ENCODE measurements at places on chromosomes 5 and 9.

DNA sequence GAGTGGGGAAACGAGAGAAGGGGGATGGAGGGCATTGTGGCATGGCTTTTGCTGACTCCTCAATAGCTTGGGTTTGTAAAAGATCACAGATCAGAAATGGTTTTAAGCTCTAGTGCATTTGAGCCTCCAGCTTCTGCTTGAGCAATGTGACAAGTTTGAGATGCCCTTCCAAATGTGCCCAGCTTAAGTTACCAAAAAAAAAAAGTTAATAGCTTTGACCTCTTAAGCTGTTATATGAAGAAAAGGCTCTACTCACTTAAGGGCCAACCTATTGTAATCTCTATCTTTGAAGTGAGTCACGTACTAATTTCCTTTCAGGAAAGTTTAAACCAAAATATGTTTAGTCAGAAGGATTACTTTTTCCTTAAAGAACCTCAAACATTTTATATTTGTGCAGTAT lies 428.8 kb upstream of the ACTBL2 start:
- no peak for DNase-seq

- no peak for DNase-seq
These were observed 12.1 kb downstream of the PRRC2B start for GRCh38 chr9:131405858-131406537.

DNA sequence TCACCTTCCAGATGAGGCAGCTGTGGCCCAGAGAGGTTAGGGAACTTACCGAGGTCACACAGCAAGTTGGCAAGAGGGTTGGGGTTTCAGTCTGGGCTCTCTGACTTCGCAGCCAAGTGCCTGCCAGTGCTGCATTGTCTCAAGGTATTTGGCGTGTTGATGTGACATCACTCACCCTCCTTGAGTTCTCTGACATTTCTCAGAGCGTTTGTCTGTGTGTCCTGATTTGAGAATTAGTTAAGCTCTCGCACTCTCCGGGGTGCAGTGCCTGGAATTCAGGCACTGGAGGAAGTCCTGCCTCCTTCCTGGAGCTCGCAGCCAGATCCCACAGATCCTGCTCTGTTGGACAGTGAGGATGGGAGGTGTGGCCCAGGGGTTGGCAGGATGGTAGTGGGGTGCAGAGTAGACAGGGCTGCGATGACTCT lies 25.7 kb downstream of the WWC1 start:
- DNase-seq = no peak

- DNase-seq = no peak
These were observed 720 bp downstream of the NUDT12 start for GRCh38 chr5:103561685-103562452.

DNA sequence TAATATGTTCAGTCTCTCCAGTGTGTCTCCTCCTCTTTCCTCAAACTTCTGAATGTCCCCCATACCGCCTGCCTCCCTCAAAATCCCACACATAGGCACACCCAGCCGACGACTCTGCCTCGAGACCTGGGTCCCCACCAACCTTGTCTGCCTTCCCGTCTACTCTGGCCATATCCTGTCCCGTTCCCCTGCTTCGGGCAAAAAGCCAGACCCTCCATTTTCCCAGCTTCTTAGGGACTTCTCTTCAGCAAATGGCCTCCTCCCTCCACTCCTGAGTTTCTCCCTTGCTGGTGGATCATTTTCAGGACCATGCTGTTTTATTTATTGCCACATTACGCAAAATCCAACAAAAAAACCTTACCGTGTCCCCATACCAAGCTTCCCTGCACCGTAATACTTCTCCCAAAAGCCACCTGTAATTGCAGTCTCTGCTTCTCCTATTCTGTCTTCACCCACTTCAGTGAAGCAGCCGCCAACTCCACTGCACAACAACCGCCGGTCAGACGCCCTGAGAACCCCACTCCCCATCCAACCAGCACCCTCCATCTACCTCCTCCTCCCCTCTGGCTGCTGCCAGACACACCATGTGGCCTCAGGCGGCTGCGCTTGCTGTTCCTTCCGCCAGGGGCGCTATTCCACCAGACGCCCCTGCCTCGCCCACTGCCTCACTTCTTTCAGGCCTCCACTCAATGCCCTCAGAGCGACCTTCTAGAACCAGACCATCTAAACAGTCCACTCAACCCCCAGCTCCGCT lies 117.0 kb downstream of the TRPM6 start:
- peak; percentile 12 for DNase-seq

DNA sequence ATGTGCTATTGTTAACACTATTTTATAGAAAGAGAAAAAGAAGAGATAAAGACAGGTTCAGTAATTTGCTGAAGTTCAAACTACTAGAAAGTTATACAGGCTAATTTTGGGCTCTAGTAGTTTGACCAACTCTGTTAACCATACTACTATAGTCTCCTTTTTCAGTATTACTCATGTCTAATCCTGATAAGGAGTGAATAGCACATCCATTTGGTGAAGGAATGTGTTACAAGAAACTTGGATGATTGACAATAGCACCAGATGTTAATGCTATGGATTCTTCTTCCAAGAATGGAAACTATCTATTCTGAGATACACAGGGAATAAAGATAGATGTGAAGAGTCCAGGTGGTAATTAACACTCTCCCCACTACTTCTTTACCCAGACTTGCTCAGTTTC lies 677.3 kb downstream of the PRELID2 start:
- peak; percentile 63 for DNase-seq

DNA sequence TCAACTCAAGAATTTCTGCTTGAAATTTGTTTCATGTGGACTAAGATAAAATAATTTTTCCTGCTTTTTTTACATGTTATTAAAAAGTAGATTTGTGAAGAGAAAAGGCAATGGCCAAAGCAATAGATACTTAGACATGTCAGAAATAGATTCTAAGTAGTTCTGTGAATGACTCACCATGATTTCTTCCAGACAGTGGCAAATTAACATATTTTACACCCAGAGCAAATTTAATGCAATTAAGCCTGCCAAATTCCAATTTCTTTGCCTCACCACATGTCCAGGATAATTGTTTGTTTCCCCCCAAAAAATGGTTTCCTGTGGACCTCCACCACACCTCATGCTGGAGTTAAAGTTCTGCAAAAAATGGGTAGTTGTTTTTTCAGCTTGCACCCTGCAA lies 651.4 kb downstream of the CETN3 start:
- DNase-seq = no peak

GRCh38 chr5:56257010-56257409 lies 23.9 kb upstream of the ANKRD55 start:
- no peak for DNase-seq

DNA sequence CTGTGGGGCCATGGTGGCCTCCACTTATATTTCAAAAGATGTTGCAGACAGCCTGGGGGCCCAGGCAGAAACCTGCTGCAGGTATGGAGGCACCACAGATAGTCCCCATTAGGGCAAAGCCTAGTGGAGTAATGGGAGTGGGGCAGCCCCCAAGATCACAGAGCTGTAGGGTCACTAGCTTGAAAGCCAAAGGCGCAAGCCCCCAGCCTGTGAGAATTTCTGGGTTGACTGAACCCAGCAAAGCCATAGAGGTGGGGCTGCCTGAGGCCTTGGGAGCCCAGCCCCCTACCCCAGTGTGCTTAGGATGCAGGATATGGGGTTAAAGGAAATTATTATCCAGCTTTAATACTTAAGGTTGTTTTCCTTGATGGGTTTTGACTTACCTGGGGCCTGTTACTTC lies 165.3 kb upstream of the FBN2 start:
- no peak for DNase-seq

DNA sequence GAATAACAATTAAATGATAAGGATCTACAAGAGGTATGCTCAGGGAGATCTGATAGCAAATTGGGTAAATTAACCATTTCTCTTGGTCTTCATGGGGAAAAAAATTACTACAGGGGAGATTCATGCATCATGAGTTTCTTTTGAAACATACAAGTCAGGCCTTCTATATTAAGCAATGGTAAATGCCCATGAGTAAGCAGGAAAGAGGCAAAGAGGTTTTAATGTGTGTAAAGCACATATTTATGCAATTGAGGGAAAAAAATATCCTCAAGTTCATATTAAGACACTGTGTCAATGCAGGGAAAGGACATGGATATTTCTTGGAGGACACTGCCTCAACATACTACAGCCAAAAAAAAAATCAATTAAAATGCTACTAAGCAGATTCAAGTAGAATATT lies 73.4 kb upstream of the NR4A3 start:
- peak; percentile 57 for DNase-seq

- DNase-seq = peak; percentile 52
These were observed 11.0 kb upstream of the TRAF1 start for GRCh38 chr9:120937596-120937995.

- peak; percentile 68 for DNase-seq
These were observed 329.5 kb downstream of the BNC2 start for GRCh38 chr9:16540743-16541613.

DNA sequence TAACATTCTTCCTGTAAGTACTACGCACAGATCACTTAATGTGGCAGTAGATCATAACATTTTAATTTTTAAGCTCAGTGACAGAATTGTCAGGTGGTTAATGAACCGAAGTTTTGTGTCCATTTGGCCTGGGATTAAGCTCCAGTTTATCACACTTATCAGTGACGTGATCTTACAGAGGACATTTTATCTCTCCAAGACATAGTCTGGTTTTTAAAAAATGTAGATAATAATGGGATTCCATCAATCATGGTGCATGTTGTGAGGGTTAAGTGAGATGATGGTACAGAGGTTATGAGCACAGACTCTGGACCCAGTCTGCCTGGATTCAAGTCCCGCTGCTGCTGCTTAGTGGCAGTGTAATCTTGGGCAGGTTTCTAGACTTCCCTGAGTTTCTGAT lies 66.0 kb upstream of the ZFAND5 start:
- DNase-seq = no peak

GRCh38 chr5:149128023-149128875 lies 13.0 kb upstream of the ABLIM3 start:
- peak; percentile 43 for DNase-seq

- no peak for DNase-seq
These were observed 124.5 kb downstream of the CAAP1 start for GRCh38 chr9:26768145-26768544.

- DNase-seq = no peak
These were observed 813.7 kb downstream of the MAT2B start for GRCh38 chr5:164319161-164319560.

GRCh38 chr5:169895926-169896325 lies 84.4 kb downstream of the INSYN2B start:
- DNase-seq = no peak

- DNase-seq = peak; percentile 43
These were observed 500.0 kb downstream of the DIRAS2 start for GRCh38 chr9:90142580-90142979.

GRCh38 chr9:124342776-124343485 lies 72.3 kb downstream of the PSMB7 start:
- peak; percentile 88 for DNase-seq

GRCh38 chr5:27466959-27467358 lies 428.6 kb upstream of the CDH9 start:
- DNase-seq = no peak

GRCh38 chr5:168481330-168481788 lies 4.9 kb upstream of the RARS1 start:
- DNase-seq = no peak

- DNase-seq = no peak
These were observed 2.4 kb upstream of the RNF145 start for GRCh38 chr5:159211729-159212174.

- DNase-seq = peak; percentile 83
These were observed 77.2 kb upstream of the NEK6 start for GRCh38 chr9:124180557-124180956.

- no peak for DNase-seq
These were observed 27.0 kb downstream of the ANGPTL2 start for GRCh38 chr9:127095411-127095810.

DNA sequence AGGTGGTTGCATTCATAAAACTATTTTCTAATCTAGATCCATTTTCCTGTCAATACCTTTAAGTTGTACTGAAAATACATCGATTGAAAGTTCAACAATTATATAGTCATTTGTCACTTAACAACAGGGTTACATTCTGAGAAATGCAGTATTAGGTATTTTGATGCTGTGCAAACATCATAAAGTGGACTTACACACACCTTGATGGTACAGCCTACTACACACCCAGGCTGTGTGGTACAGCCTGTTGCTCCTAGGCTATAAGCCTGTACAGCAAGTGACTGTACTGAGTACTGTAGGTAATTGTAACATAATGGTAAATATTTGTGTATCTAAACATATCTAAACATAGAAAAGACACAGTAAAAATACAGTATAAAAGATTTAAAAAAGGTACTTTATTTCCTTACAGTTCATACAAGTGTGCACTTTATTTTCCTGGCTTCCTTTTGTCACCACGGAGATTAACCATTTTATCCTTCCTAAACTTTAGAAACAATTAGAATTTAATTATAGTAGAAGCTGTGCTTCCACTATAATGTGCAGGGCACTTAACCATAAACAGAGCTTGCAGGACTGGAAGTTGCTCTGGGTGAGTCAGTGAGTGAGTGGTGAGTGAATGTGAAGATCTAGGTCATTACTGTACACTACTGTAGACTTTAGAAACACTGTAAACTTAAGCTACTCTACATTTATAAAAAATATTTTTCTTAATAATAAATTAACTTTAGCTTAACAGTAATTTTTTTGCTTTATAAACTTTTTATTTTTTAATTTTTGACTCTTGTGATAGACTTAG lies 42.9 kb upstream of the MEF2C start:
- DNase-seq = no peak

DNA sequence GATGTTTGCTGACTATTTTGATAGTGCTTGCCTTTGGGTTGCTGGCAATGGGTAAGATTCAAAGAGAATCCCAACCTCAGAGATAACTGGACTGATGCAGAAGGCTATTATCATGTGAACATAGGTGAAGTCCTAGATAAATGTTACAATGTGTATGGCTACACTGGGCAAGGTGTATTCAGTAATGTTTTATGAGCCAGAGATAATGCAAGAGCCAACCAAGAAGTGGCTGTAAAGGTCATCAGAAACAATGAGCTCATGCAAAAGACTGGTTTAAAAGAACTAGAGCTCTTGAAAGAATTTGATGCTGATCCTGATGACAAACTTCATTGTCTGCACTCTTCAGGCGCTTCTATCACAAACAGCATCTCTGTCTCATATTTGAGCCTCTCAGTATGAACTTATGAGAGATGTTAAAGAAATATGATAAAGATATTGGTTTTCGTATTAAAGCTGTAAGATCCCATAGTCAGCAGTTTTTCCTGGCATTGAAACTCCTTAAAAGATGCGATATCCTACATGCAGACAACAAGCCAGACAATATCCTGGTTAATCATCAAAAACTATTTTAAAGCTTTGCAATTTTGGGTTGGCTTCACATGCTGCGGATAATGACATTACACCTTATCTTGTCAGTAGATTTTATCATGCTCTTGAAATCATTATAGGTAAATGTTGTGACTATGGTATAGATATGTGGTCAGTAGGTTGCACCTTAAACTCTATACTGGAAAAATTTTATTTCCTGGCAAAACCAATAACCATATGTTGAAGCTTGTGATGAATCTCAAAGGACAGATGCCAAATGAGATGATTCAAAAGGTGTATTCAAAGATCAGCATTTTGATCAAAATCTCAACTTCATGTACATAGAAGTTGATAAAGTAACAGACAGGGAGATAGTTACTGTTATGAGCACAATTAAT lies 41.9 kb upstream of the TNFSF15 start:
- no peak for DNase-seq
